CD8-positive, alpha-beta memory T cell (primary cell): ENCODE measurements at places on chromosomes 3 and 15.

- DNase-seq: no peak
Measured at GRCh38 chr15:77026501-77027110, 31.7 kb downstream of the PSTPIP1 start.

GRCh38 chr3:59751606-59752005 is 701.8 kb upstream of the CFAP20DC start:
- no peak for DNase-seq

DNA sequence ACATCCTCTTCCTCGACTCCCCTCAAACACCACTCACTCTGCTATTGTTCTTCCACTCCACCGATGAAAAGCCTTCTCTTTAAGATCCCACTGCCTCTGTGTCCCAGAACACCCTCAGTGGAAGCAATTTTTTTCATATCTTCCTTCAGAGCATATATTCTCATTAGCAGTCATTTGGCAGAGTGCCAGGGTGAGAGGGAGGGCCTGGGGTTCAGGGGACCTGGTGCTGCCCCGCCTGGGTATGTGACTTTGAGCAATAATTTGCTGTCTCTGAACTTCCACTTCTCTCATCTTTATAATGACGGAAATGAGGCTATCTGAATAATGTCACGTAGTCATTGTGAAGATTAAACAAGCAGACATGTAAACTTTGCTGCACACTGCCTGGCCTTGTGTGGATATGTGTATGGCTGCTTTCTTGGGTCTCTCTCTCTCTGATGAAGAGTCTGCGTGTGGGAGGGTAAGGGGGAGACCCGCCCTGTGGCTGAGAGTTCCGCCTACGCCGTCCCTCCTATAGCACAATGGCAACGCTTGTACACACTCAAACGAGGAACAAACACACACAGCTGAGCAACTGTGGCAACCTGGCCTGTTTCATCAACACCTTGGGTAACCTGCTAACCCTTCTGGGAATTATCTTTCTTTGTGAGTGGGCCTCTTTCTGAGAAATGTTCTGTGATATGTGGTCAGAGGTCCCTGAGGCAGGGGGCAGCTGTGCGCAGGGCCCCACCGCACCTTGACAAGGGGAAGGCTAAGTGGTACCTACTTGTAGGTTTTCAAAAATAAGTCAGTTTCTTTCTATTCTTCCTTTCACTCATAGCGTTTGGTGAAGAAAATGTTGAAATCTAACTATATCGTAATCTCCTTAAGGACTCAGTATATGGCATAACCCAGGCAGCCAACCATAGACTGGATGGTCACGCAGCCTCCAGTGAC is 369.8 kb downstream of the SV2B start:
- DNase-seq: peak; percentile 21

GRCh38 chr15:52150043-52150825 is 37.7 kb upstream of the BCL2L10 start:
- no peak for DNase-seq

- DNase-seq: no peak
Measured at GRCh38 chr3:65251375-65251774, 563.6 kb upstream of the ADAMTS9 start.

DNA sequence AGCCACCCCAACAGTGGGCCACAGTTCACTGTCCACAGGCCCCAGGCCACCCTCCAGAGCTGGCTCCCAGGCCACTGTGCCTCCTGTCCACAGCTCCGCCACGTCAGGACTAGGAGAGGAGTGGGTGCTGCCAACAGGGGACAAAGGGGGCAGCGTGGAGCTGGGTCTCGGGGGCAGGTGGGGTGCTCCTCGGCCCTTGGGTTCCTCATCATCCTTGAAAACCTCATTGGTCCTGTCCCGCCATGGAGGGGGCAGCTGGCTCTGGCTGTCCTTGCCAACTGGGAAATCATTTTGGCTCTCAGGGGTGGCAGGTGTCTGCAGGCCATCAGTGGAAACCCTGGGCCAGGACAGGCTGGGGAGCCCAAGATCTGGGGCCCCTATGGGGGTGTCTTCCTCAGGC is 45.2 kb downstream of the ADAMTS7 start:
- DNase-seq: no peak

- DNase-seq: no peak
Measured at GRCh38 chr3:131973731-131974130, 61.1 kb downstream of the CPNE4 start.

DNA sequence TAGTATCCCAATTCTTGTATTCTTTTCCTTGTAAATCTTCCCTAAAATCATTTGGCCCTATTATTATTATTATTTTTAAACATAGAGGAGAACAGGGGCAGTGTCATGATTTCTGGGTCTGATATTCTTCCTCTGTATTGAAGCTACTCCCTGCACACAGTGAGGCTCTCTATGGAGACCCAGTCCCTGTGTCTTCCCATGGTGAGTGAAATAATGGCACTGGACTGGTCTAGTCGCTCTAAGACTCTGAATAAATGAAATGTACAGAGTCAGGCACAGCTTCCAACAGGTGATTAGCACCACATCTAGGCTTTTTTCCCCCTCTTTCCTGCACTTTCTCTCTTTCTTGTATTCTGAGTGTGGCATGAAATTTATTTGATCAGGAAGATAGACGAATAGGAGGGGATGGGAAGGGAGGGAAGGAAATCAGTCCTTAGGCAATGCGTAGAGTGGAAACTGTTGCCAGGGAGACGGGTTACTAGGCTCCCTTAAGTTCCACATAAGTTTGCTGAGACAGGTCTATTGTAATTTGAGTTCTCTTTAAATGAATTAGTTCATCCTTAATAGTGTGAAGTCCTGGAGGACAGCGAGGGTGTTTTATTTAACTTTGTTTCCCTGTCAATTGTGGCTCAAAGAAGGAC is 49.0 kb upstream of the NDN start:
- no peak for DNase-seq

- no peak for DNase-seq
Measured at GRCh38 chr3:104368760-104369159, 997.9 kb upstream of the ALCAM start.

DNA sequence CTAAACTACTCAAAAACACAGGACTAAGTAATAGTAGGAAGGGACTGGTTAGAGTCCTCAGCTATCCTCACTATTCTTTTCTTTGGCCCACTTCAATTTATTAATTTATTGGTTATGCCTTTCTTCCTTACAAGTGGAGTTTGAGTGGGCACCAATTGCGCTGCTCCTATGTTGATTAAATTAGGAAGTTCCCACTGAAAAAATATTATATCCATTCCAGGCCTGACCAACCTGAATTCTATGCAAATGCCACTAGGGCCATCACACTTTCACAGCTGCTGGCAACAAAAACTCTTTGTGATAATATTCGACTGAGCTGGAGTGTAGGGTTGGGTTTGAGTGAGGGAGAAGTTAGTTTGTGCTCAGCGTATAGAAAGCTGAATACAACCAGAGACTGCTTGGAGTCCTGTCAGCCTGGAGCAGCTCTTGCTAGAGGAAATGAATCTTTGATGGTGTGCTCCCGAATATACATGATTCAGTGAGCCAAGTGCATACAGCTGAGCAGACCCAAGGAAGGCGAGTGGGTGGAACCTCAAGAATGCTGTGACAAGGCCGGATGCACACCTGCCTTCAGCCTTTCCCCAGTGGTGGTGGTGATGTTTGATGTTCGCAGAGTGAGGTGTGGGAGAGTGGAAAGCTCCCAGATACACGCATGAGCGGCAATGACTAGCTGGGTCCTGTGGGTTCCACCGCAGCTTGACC is 1.5 kb downstream of the ARHGEF3 start:
- DNase-seq: peak; percentile 49

- DNase-seq: no peak
Measured at GRCh38 chr3:39531665-39532064, 64.2 kb downstream of the MOBP start.

DNA sequence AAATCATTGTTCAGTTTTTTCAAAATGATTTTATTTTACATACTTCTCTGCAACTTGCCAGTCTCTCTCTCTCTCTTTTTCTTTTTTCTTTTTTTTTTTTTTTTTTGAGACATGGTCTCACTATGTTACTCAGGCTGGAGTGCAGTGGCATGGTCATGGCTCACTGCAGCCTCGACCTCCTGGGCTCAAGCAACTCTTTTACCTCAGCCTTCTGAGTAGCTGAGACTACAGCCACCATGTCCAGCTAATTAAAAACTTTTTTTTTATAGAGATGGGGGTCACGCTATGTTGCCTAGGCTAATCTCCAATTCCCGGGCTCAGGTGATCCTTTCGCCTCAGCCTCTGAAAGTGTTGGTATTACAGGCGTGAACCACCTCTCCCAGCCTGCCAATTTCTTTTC is 12.1 kb upstream of the ARID3B start:
- no peak for DNase-seq

- no peak for DNase-seq
Measured at GRCh38 chr15:101351736-101352135, 56.7 kb upstream of the SNRPA1 start.

GRCh38 chr15:32994810-32995424 is 199.6 kb downstream of the FMN1 start:
- no peak for DNase-seq

DNA sequence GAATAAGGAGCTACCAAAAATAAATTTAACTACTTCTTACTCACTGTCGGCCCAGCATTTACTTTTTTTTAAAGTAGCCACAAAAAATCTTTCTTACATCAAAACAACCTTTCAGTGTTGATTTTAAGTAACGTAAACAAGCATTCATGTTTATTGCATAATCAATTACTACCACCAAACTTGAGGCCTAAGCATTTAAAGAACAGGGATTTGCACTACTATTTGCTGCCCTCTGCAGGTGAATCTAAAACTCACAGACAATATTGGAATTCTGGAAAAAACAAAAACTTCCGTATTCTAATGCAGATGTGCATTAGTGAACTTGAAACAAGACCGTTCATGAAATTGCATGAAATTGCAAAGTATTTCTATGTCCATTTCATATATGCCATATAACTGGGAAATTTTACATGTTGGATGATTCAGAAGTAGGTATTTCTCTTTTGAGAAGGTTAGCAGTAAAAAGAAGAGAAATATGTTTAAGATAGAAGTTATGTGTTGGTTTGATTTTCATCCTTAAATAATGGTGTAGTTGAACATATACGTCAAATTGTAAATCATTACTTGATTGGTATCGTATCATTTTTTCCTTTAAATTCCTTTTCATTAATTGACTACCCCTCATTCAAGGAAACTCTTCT is 55.6 kb downstream of the CGGBP1 start:
- no peak for DNase-seq

DNA sequence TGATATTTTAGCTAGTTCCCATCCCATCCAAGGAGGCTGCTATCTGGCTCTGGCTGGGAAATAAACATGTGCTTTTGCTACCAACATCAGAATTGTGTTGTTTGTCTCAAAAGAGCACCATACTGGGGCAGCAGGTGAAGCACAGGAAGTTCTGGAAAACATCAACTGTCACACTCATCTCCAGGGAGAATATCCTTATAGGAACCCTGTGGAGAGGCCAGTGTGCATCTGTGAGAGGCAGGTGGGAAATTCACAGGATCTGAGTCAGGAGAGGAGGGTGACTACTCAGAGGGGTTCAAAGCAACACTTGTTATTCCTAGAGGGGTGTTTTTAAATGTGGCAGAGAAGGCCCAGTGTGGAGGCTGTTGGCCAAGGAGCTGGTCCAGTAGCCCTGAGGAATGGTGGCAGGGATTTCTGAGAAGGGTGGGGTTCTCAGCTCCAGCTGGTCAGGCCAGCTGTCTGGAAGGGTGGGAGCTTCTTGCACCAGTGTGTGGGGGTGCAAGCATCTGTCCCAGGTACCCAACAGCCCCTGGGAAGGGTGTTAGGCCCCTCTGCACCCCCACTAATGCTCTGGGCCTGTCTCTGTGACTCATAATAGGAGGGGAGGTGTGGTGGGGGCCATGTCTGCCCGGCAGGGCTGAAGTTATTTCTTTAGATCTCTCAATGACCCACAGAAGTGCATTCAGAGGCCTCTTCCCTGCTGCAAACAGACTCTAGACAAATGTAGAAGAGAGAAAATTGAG is 28.7 kb downstream of the RPSA start:
- no peak for DNase-seq

GRCh38 chr15:83243634-83244033 is 36.0 kb upstream of the HDGFL3 start:
- no peak for DNase-seq

DNA sequence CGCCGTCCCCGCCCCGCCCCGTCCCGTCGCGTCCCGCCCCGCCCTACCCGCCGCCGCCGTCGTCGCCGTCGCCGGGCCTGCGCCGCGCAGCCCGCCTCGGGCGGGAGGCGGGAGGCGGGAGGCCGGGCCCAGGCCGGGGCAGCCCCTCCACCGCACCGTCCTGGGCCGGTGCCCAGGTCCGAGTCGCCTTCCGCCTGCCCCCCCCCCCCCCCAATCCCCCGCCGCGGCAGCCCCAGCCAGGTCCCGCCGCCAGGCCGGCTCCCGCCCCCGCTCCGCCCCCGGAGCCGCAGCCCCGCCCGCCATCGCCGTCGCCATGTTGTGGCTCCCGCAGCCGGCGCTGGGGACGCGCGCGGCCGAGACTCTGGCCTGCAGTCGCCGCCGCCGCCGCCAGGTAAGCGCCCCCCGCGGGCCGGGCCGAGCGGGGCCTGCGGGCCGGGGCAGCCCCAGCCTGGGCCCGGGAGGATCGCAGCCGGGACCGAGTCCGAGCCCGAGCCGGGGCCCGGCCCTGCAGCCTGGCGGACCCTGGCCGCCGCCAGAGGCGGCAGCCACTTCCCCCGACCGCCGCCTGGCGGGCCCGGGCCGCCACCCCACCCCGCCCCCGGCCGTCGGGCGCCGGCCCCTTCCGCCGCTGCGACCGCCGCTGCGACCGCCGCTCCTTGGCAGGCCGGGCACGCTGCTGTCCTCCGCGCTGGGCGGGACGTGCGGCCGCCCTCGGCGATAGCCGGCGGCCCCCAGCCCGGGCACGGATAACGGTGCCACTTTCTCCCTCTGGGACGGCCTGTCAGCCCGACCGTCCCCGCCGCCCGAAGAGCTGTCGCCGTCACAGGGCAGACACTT is at the start of gene ZNF592:
Gene ZNF592 (plus strand): TSS at position 319 of the 837 bp plus-strand sequence. CDS start 34,084 bp downstream, outside the sequence.
- peak; percentile 77 for DNase-seq

GRCh38 chr3:37443363-37444035 is 269.1 kb upstream of the LRRFIP2 start:
- DNase-seq: no peak

GRCh38 chr15:23670970-23671369 is 16.1 kb downstream of the NDN start:
- DNase-seq: no peak

- DNase-seq: peak; percentile 71
Measured at GRCh38 chr3:125055913-125056745, at the start of gene HEG1. Gene HEG1, minus strand, starts transcription at chr3:125055997. Its CDS starts 107 bp downstream, at chr3:125055890.

DNA sequence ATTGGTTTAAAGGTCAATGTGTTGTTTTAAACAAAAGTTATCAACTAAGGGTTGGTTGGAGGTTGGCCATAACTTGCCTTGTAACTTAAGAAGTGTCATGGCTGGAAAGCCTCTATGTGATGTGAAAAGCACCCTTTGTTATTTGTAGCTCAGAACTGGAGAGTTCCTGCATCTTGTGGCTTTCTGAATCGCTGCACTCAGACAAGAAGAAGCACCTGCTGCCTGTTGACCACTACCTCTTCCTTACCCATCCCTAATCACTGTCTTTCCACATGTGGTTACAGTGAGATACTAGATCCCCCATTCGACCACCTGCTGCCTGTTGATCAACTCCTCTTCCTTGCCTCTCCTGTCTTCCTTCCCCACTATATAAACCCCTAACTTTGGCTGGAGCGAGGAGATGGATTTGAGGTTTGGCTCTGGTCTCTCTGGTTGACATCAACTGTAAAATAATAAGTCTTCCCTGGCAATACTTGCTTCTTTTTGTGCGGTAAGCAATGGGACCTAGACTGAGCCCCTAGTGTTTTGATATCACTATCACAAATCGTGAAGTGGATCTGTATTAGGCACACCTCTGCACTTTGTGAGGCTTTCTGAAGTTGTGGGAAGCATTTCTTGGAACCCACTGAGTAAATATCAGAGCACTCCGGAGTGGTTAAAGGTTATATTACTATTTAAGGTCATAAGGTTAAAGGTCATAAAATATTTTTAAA is 13.8 kb downstream of the RPL39L start:
- no peak for DNase-seq

GRCh38 chr15:89486726-89487050 is 9.7 kb downstream of the RHCG start:
- DNase-seq: peak; percentile 28
